ELR (cell line): ENCODE measurements at places on chromosomes 1 and 21.
A peak's percentile ranks its signal among the peaks of the same experiment; 100 is the strongest.

DNA sequence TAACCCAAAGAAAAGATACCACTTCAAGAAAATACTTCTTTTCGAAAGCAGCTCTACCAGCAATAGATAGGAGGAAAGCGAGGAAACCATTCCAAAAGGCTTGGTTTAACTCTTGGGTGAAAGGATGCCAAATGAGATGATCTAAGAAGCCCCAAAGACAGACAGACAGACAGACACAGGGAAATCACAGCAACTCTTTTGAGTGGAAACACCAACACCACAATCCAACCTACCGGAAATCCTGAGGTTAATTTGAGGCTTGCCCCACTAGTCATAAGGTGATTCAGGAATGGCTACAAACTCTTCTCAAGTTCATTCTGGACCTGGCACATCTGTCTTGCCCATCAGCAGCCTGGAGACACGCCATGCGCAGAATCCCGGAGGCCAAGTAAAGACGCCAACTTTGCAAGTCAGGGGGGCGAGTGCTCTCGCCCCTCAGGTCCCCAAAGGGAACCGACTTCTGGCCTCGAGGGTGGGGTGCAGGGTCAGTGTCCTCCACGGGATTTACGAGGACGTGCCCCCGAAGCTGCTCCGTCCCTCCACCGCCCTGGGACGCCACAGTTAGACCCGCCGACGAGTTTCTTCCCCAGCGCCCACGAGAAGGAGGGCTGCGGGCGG is 778 bp downstream of the EVI5 start:
- DNase-seq: peak; percentile 87

- no peak for DNase-seq
These were observed 4.6 kb upstream of the PIAS3 start for GRCh38 chr1:145863282-145864018.

DNA sequence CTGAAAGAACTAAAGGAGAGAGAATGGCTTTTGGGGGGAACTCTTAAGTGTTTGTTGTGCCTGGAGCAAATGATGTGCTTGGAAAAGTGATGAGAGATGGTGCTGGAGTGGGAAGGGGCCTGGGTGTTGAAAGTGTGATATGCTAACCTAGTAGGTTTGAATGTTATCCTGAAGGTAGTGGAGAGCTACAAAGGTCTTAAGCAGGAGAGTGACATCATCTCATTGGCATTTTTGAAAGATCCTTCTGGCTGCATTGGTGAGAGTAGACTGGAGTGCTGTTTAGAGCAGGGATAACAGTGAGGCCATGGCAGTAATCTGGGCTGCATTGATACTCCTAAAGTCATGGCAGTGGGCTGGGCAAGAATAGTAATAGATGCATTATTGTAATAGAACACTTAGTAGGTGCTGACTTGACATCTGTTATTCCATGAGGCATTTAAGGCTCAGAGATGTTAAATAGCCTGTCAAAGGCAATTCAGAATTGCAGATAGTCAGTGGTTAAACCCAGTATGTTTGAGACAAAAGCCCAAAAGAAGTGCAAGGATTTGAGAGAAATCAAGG is 44.5 kb downstream of the MDM4 start:
- DNase-seq: peak; percentile 71

GRCh38 chr1:244137276-244137675 is 86.2 kb downstream of the ZBTB18 start:
- DNase-seq: no peak

DNA sequence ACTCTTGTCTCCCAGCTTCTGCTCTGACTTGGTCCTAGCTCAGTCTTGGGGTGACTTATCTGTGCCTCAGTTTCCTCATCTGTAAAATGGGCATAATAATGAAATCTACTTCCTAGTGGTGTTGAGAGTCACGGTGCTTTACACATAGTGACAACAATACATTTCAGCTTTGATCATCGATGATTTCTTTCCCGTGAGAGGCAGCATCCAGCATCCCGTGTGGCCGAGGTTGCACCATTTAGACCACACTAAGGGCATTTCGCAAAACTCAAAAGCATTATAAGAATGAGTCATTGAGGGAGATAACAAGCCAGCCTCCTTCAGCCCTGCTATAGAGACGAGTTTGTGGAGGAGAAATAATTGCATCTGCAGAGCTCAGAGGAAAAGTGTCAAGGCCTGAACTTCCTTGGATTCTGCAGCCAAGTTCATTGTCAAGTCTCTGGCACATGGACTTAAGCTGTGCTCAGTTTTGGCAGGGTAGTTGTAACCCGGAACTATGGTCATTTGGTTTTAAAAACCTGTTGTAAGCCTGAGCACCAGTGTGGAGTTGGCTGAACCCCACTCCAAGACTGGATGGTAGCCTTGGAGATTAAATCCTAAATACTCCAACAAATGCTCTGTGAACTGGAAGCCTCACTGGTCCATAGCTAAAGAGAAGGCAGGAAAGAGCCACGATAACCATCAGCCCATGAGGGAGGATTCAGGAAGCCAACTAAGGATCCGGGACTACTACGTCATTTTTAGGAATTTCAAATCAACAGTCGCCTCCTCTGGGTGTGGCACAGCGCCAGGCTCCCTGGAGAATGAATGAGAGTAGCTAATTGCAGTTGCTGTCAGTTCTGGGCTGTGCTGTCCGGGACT is 64.2 kb downstream of the TCP10L start:
- DNase-seq: peak; percentile 94

DNA sequence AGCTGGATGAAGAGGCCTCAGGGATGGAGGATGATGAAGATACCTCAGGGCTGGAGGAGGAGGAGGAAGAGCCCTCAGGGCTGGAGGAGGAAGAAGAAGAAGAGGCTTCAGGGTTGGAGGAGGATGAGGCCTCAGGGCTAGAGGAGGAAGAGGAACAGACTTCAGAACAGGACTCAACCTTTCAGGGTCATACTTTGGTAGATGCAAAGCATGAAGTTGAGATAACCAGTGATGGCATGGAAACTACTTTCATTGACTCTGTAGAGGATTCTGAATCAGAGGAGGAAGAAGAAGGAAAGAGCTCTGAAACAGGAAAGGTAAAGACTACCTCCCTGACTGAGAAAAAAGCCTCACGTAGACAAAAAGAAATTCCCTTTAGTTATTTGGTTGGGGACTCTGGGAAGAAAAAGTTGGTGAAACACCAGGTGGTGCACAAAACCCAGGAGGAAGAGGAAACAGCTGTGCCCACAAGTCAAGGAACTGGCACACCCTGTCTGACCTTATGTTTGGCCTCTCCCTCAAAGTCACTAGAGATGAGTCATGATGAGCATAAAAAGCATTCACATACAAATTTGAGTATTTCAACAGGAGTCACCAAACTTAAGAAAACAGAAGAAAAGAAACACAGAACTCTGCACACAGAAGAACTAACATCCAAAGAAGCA is 15.4 kb downstream of the L1TD1 start:
- DNase-seq: peak; percentile 50

GRCh38 chr1:12549460-12550349 is 68.3 kb downstream of the DHRS3 start:
- peak; percentile 95 for DNase-seq

- DNase-seq: no peak
These were observed 468.5 kb downstream of the PCP4 start for GRCh38 chr21:40335704-40336103.

DNA sequence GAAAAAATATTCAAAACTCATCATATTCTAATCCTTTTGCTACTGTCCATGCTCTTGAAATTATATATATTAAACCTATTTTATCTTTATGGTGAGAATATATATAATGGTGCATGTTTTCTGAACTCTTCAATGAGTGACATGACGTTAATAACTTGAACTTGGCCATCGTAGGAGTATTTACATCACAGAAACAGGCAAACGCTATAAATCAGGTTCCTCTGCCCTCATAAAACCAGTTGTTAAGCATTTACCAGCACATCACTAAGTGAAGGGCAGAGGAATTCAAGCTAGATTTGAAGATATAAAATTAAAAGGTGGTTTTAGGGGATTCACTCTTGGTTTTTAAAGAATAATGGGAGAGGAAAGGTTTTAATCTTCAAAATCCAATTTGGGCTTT is 20.5 kb downstream of the NID1 start:
- no peak for DNase-seq

DNA sequence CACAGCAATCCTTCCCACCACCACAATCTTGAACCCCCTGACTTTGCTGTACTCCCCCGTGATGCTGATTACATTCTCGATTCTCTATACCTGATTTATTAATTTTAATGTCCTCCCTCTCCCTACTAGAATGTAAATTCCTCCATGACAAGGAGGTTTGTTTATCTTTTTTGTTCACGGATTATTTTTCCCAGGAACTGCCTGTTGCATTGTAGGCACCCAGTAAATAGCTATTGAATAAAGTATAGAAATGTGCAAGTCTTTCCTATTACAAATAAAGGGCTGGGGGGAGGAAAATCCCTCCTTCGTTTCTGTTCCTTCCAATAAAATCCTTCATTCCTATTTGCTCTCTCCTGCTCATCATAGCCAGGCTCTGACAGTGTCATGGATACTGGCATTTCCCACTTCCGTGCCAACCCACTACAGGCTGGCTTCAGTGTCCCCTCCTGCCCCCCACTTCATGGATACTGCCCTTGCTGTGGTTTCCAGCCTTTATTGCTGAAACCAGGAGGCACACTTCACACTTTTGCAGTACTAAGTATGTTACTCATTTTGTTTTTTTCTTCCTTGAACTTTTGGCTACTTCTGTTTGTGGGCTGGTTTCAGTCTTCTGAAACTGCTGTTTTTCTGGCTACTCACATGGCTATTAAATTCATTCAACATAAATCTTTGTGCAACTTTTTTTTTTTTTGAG is 7.5 kb downstream of the KIF1B start:
- DNase-seq: peak; percentile 12

- peak; percentile 19 for DNase-seq
These were observed 29.0 kb downstream of the GREM2 start for GRCh38 chr1:240582953-240583352.

DNA sequence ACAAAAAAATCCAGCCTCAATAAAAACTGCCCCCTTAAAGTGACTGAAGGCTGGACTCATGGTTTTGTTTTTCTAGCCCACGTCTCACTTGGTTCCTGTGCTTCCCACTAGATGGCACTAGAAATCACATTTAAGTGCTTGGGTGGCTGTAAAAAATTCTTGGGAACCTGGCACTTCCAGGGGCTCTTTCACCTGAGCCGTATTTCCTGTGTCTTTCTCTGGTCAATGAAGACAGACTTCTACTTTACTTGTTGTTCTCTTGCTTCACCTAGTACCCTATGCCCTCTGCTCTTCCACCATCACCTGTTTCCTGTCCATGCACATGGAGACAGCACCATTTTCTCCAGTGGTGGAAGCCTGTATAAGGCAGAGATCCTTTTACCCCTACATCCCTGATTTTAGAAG is 20.0 kb downstream of the METTL13 start:
- peak; percentile 65 for DNase-seq

GRCh38 chr1:178973652-178974101 is 52.0 kb upstream of the FAM20B start:
- DNase-seq: no peak

DNA sequence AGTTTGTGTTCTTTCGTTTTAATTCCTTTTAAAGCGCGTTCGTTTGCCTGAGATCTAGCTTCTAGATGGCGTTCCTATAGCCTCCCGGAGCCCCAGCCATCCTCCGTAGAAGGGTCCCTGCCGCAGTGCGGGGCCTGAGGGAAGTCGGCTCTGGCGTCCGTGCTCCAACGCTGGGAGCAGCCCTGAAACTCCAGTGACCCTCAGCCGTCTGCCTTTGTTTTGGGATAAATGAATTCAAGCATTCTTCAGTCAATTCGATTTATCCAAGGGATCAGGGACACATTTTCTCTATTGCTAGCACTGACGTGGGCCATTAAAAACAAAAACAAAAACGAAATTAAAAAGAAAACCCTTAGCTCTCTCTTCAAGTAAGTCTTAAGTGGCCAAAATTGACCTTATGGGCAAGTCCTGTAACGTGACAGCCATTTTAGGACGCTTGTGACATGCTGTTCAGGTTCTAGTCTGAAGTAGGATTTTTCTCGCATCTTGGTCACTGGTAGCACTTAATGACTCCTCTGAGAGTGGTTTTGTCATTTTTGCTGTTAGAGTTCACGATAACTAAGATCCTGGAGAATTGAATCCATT is 742 bp upstream of the HSPA13 start:
- peak; percentile 38 for DNase-seq

GRCh38 chr1:50724626-50725286 is 235.3 kb downstream of the FAF1 start:
- no peak for DNase-seq

DNA sequence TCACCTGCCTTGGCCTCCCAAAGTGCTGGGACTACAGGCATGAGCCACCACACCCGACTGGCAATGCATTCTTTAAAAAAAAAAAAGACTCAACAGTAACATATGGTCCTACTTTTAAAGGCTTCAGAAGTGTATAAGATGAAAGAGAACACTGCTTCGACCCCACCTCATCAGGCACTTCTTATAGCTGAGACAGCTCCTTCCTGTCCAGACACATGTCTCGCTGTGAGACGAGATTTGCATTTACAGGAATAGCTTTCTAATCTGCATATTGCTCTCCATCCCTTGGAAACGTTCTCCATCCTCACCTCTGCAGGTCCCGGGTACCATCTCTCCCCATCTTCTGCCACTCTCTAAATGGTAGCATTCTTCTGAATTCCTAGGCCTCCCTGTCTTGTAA is 6.7 kb downstream of the AZIN2 start:
- no peak for DNase-seq

GRCh38 chr1:233681285-233681684 is 67.4 kb downstream of the KCNK1 start:
- DNase-seq: no peak

DNA sequence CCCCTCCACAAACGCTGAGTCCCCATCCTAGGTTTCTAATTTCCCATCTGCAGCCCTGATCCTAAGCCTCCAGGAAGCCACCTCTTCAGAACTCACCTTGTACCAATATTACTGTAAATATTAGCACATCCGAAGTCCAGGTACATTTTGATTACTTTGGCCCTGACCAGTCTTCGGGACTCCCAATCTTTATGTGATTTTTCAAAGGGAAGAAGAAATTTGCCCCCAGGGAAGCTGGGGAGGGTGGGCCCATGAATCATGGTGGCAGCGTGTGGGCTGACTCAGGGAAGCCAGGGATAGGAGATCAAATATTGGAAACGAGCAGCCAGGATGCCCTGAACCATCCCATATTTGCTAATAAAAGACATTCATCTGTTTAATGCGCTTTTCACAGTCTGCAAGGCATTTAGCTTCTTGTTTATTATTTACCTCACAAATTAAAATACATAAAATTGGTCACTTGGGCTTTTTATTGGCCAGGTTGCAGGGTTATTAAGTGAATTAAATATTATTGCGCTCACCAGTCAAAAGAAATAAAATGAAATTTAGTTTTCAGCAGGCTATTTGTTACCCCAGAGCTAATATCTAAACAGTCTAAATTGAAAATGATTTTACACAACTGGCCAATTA is 46.6 kb downstream of the KIAA0040 start:
- peak; percentile 54 for DNase-seq

- no peak for DNase-seq
These were observed 295.2 kb downstream of the LRRC7 start for GRCh38 chr1:69862906-69863305.

DNA sequence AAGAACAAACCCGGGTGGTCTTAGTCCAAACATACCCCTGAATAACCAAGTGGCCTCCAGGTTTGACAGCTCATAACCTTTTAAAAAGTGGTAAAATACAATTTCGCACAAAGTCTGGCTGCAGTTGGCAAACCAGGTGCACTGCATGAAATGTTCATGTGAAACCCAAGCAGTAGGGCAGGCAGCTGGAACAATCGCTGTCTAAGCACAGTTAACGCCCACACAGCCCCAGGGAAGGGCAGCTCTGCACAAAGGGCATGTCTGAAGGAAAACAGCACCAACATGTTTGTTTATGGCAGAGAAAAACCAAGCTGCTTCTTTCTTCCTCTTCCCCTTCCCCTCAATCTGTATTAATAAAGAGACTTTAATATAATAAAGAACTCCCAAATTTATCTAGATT is 49.5 kb downstream of the KIAA1614 start:
- no peak for DNase-seq
